ENCODE measurements at places on chromosomes 7 and 10.

DNA sequence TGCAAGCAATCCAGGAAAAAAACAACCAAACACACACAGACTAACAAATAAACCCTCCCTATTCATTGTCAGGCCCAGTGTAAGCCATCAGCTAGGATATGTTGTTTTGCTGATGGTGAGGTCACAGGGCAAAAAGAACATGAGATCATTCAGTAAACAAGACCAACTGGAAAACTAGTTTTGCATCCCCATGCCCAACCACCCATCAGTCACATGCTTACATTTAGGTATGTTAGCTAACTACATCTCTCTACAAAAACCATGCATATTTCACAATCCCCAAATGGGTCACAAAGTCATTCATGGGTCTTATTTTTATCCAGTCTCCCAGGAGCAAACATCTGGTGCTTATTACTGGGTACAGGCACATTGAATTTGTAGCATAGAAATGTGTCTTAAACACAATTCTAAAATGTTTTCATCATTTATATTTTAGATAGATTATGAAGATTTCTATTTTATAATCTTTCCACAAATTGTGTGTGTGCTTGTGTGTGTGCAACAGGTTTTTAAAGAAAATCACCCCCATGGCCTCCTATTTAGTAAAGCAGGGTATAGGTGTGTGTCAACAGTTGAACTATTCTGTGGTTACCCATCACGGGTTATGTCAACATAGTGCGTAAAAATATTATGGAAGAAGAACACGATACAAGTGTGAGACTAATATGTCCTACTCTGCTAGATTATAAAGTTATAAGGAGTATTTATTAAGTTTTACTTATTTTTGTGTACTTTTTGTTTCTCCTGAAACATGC lies 103.8 kb upstream of the AKR1E2 start:
- no peak for DNase-seq

DNA sequence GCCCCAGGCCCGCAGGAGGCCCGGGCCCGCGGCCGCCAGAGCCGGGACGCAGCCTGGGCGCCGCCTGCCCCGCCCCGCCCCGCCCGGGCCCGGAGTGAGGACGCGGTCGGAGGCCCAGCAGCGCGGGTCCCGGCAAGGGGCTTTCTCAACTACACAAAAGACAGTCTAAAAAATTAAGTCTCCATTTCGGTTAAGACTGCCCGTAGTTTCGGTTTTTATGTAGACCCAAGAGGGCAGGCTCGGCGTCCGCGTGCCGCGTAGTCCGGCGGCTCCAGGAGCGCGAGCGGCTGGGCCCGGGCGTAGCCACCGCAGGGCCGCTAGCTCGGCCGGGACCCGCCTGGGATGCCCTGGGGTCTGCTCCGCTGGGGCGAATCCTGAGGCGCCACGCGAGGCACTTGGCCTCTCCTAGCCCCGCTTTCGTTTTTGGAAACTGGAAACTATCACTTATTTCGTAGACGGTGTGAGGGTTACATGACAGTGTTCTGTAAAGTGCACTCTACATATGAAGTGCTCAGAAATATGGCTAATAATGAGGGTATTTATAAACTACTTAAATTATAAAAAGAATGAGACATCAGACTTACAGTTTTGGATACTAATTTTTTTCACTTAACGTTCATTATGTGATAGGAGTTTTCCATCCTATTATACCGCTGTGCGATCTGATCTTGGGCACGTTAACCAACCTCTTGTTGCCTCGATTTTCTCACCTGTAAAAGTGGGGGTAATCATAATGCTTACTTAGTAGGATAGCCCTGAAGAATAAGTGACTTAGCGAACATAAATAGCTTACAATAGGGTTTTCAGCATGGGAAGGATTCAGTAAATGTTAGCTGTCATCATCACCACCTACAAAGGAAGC lies 573 bp downstream of the BLVRA start:
- DNase-seq, result peak; percentile 34

GRCh38 chr10:55063811-55064210 lies 262.8 kb upstream of the PCDH15 start:
- peak; percentile 1 for DNase-seq

DNA sequence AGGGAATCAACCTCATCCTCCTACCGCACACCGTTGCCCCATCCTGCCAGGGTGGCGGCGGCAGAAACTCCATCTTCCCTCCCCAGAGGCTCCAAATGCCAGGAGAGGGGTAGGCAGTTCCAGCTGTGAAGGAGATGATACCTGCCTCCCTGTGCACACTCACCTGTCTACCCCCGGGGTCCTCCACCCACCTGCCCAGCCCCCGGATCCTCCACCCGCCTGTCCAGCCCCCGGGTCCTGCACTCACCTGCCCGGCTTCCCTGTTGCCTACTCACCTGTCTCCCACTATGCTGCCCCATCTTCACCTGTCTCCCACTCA lies 13.4 kb upstream of the DNAAF5 start:
- DNase-seq, result no peak

- DNase-seq, result no peak
These were observed 46.6 kb downstream of the CCDC3 start for GRCh38 chr10:12954866-12955265.

GRCh38 chr10:78777466-78777865 lies 291.3 kb upstream of the ZMIZ1 start:
- no peak for DNase-seq

DNA sequence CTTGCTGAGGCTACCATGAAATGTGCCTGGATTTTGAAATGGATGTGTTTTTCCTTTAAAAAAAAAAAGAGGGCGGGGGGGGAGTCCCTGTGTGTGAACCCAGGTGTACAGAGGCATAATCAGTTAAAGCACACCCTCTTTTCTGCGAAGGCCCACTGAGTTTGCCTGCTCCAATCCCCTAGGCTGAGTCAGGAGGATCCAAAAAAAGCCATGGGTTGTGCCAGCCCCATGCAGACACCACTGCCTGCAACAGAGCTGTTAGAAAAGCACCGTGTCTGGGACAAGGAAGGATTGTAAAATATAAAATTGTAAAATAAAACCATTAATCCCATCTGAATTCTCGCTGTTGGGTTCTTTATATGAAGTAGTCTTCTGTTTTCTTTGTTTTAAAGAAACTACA lies 217.9 kb downstream of the ADAM12 start:
- no peak for DNase-seq

DNA sequence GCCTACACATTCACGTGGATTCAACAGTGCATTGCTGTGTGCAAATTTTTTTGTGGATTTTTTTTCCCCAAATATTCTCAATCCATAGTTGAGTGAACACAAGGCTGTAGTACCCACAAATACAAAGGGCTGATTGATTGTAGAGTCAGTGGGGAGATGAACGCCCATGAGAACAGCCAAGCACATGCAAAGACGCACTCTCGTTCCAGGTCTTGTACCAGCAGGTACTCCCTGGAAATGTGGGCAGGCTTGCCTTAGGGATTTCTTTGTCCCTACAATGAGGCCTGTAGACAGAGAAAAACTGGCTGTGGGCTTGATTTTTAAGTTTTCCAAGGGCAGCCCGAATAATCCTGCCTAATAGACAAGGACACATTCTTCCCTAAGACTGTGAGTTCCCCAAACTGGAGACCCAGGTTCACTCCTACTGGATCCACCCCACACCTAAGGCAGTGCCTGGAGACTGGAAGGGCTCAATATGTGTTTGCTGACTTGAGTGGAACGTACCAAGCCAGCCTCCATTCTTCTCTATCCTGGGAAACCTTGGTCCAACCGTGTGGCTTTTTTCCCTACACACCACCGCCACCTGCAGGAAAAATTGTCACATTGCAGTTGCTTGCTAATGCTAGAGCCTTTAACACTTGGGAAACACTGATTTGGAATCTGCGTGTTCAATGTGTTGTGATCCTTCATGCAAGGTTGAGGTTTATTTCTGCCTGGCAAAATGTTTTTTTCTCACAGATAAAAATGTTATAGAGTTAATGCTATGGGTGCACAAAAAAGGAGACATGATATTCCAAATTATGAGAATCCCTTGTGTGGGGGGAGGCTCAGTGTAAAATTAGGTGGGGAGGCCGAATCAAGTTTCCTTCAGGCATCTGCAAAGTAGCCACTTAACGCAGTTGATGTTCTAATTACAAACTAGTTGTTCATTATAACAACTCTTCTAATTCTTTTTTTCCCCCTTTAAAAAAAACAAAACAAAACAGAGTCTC lies 49.3 kb downstream of the PPP1R17 start:
- DNase-seq, result peak; percentile 55

GRCh38 chr10:89043052-89043451 lies 52.5 kb downstream of the FAS start:
- no peak for DNase-seq

GRCh38 chr10:22992075-22992474 lies 64.2 kb downstream of the ARMC3 start:
- no peak for DNase-seq

DNA sequence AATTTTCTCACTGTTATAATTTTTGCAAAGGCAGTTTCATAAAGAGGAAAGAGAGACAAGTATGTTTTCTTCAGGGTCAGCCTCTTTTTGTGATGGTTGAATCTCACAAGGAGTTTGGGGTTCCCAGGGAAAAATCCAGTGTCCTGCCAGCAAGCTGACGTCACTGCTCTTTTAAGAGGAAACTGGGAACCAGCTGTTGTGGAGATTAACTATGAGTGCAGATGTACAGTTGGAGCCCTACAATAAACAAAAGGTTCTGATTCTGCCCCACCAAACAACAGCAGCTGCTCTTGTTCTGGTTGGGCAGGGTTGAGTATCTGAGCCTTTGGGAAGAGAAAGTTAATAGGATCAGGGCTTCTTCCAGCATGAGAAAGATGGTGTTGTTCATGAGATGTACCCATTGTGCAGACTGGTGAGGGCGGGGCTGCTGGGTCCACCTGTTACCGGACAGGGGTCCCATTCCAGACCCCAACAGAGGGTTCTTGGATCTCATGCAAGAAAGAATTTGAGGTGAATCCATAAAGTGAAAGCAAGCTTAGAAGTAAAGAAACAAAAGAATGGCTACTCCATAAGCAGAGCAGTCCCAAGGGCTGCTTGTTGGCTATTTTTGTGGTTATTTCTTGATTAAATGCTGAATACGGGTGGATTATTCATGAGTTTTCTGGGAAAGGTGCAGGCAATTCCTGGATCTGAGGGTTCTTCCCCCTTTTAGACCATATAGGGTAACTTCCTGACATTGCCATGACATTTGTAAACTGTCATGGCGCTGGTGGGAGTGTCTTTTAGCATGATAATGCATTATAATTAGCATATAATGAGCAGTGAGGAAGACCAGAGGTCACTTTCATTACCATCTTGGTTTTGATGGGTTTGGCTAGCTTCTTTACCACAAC lies 12.5 kb downstream of the PRF1 start:
- DNase-seq, result no peak

- DNase-seq, result no peak
These were observed 40.1 kb downstream of the SNX10 start for GRCh38 chr7:26331789-26332188.

DNA sequence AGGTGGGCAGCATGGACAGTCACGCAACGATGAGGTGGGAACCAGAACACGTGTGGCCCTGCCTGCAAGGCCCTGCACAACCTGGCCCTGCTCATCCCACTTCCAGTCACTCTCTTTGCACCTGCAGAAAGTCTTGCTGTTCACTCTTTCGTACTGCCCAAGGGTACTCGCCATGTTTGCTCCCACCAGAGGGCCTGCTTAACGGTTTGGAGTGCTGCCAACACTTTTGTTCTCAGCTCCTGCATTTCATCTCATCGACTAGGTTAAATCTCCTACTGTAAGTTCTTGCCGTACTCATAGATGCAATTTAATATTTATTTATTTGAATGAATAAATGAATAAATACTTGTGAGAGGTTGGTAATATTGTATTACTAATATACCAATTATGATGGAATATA lies 315.3 kb downstream of the SDK1 start:
- no peak for DNase-seq

DNA sequence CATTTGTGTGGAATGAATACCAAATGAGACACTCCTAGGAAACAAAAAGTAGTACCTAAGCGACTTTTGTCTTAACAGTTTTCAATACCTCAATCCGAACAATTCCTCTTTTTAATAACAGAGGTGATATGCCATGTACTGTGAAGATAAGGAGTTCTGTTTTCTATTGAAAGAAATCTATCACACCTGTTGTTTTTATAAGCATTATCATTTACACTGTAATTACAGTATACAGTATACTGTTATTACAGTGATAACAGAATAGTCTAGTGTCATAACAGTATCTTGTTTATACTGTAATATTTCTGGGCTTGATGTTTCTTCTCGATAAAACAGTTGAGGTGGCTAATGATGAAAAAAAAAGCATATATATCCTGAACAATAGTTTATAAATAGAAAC lies 9.4 kb upstream of the RHOBTB1 start:
- DNase-seq, result no peak

DNA sequence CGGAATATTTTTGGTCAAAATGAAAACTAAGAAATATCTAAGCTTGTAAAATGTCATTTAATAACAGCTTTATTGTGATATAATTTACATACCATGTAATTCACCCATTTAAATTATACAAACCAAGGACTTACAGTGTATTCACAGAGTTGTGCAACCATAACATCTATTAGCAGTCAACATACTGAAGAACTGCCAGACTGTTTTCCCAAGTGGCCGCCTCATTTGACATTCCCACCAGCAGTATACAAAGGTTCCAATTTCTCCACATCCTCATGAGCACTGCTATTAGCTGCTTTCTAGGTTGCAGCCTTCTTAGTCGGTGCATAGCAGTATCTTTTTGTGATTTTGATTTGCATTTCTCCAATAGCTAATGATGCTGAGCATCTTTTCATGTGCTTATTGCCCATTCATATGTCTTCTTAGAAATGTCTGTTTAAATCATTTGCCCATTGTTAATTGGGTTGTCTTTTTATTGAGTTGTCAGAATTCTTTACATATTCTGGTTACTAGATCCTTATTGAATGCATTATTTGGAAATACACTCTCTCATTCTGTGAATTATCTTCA lies 153.0 kb upstream of the FGFR2 start:
- no peak for DNase-seq

GRCh38 chr10:8069108-8069507 lies 14.6 kb downstream of the GATA3 start:
- DNase-seq, result no peak

DNA sequence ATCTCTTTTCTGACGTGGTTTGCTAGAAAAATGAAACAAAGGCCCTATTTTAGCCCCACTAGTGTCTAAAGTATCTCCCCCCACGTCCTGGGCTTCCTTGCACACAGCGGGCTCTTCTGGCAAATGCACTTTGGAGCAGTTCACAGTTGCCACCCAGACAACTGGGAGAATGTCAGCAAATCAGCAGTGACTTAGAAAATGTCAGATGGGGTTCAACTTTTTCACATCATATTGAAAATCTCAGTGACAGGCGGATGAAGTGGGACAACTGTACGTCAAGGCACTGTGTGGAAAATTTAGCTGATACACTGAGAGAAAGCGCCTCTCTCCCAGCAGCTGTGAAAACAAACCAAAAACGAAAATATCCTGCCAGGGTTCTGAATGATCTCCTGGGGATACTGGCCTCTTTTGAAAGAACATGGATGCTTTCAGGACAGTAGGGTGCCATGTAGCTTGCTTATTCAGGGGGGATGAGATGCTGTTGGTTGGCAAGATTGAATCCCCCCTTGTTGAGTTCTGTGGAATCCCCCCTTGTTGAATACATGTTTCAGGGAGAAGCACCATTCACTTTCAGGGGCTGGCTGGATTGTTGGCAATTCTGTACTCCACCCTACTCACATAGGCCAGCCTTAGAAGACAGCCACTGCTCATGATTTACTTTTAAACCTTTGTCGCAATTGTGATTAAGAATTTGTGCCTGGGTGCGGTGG lies 372.8 kb upstream of the CELF2 start:
- DNase-seq, result no peak

- no peak for DNase-seq
These were observed 212.3 kb upstream of the CSTF2T start for GRCh38 chr10:51911723-51912122.

- DNase-seq, result no peak
These were observed at the start of gene TMEM196 for GRCh38 chr7:19772841-19773760. TMEM196 (minus strand) TSS chr7:19773617; CDS start chr7:19772696, 921 bp downstream.

GRCh38 chr7:7446616-7447015 lies 89.1 kb downstream of the COL28A1 start:
- no peak for DNase-seq
